ENCODE measurements at places on chromosomes 1 and 21. TPM values are rescaled to one million over a fixed set of nuclear protein-coding genes. Genes with fewer than 3 reads are reported as not detected.

DNA sequence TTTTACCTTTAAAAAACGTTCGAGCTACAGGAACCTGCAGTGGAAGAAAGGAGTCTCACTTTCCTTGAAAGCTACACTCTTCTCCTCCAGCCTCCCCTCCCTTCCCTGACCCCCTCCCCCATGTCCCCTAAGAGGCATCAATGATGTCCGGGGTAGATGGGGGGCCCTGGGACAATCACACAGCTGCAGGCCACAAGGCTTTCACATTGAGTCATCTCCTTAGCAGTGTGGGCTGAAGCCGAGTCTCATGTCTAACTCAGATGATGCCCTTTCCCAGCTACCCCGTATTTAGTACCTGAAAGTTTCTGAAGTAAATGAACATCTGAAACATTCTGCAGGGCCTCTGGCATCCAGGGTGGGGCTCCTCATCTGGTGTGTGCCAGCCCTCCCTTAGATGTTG lies 6.3 kb upstream of the GPR25 start:
- no peak for DNase-seq

GRCh38 chr1:182791281-182792179 lies 2.0 kb downstream of the NPL start:
- DNase-seq, result no peak

GRCh38 chr1:153344718-153345025 lies 4.0 kb downstream of the PGLYRP4 start:
- DNase-seq, result no peak

The ENAH gene
- total RNA-seq, result 46.1 TPM

GRCh38 chr1:76374086-76374485 lies 299.5 kb downstream of the ST6GALNAC3 start:
- no peak for DNase-seq

DNA sequence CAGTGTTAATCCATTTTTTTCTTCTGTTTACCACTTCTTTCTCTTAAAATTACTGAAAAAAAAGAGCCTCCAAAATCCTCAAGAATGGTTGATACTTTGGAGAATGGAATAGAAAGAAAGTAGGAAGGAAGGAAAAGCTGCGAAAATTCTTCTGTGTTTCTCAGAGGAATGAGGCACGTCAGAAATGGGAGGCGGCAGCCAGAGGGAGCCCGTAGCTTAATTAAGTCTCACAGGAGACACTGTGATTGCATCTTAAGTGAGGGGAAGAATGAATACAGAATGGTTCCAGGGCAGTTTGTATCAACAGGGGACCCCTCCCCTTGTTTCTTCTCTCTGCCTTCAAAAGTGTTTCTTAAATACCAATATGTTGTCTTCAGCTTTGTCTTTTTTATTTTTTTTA lies 1099.5 kb downstream of the PLA2G4A start:
- DNase-seq, result peak; percentile 33

DNA sequence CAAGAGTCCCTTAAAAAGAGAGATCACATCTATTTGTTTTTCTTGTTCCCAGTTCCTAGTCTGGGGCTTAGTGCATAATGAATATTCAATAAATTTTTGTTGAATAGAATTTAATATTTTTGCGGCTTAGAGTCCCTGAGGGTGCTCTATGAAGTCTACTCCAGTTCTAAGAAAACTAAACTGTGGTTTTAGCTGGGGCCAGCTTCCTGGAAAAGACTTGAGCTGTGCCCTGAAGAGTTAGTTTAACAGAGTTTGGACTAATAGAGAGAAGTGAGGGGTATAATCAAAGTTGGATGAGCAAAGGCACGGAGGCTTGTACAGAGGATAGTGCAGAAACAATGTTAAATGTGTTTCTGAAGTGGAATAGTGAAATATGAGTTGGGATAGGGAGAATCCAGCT lies 168.9 kb downstream of the FASLG start:
- no peak for DNase-seq

The IGSF9 gene
- 0.05 TPM for total RNA-seq

The WNT4 gene
- 0.29 TPM for total RNA-seq

DNA sequence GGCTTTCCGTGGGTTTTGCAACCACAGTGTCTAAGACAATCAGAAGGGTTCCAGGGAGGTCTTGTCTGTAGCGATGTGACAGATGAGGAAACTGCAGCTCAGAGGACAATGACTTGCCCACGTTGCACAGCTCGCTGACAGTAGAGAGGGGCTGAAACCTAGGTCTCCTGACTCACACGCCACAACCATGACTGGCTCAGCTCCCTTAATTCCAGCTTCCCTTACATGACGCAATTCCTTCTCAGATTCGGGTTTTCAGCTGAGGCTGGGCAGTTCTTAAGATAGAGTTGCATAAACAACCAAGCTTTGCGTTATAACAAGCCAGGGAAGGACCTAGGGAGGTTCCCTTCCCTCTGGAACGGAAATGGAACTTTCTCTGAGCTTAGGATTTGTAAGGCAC lies 36.3 kb downstream of the DHCR24 start:
- DNase-seq, result no peak

- DNase-seq, result no peak
Measured at GRCh38 chr1:219966071-219966349, 37.7 kb upstream of the SLC30A10 start.

GRCh38 chr1:21955501-21956281 lies 18.6 kb upstream of the HSPG2 start:
- no peak for DNase-seq

The EDARADD gene
- not detected for total RNA-seq

The ERVH48-1 gene
- not detected for total RNA-seq

GRCh38 chr1:206721454-206721853 lies 36.7 kb downstream of the MAPKAPK2 start:
- no peak for DNase-seq

DNA sequence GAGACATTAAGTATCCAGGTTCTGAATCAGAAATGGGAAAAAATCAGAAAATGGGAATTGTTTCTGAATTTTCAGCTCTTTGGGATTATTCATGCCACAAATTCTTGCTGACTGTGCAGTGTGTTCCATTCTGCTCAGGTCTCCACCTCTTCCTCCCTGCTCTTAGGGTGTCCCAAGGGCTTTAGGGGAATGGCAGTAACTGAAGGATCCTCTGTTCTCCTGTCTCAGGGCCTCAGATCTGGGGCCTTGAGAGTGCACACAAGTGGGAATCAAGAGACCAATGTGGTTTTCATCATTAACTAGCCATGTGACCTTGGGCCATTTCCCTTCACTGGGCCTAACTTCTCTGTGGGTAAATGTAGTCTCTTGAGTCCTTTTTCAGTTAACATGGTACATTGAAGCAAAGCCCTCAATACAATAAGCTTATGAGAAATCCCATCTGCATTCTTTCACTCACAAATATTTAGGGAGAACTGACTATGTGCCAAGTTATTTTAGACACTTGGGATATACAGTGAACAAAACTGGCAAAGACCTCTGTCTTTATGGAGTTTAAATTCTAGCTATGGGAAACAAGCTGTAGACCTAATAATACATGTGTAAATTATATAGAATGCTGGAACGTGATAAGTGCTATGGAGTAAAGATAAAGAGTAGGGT lies 75.7 kb upstream of the SPATA6 start:
- DNase-seq, result no peak

- peak; percentile 81 for DNase-seq
Measured at GRCh38 chr1:8120693-8121260, 94.7 kb upstream of the ERRFI1 start.

The GABPA gene
- 16.1 TPM for total RNA-seq

The HLX gene
- total RNA-seq, result 30.4 TPM

DNA sequence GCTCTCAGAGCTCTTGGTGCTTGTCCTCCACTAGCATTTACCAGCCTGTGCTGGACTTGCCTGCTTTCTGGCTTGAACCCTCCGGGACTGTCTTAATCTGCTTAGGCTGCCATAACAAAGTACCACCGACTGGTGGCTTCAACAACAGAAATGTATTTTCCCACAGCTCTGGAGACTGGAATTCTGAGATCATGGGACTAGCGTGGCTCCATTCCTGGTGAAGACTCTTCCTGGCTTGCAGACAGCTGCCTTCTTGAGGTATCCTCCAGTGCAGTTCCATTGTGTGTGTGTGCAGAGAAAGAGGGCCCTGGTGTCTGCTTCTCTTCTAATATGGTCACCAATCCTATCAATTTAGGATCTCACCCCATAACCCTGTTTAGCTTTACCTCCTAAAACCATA lies 22.0 kb upstream of the RCAN1 start:
- no peak for DNase-seq

The C1orf87 gene
- not detected for total RNA-seq

DNA sequence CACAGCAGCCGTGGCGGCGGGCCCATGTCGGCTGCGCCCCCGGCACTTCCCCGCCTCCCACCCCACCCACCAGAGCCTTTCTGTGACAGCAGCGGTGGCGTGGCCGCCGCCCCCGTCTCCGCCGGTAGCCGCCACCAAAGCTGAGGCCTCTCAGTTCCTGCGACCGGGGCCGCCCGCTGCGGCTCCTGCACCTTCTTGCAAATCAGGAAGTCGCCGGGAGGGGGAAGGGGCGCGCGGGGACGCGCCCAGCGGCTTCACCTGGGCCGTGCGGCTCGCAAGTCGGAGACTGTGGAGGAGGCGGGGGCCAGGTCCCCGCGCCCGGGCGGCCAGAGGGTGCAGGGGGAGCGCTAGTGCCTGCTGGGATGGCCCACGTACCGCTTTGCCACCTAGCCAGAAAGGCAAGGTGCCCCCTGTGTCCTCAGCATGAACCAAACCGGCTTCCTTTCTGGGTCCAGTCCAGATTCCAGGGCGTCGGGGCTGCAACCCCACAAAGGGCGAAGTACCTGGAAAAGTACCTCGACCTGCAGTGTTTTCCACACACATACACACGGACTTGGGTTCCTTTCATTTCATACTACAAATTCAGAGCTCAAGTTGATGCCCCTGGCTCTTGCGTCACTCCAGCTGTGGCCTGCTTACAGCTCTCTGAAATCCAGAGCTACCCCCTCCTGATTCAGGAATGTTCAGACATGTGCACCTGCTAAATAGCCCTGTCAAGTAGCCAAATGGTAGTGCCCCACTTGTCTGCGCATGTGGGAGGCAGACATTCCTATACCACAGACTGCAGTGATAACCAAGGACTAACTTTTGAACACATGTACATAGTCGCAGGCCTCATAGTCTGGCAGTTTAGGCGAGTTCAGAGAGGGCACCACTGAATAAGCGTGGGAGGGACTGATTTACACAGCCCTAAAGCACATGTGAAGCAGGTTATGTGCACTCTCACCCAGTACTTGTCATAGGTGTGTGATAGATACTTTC lies at the start of gene DENND1B:
TSS of gene DENND1B (minus strand) at position 199 of the 981 bp plus-strand sequence. CDS start 325 bp downstream, outside the sequence.
- no peak for DNase-seq

The RXFP4 gene
- not detected for total RNA-seq

The GBP6 gene
- total RNA-seq, result not detected

DNA sequence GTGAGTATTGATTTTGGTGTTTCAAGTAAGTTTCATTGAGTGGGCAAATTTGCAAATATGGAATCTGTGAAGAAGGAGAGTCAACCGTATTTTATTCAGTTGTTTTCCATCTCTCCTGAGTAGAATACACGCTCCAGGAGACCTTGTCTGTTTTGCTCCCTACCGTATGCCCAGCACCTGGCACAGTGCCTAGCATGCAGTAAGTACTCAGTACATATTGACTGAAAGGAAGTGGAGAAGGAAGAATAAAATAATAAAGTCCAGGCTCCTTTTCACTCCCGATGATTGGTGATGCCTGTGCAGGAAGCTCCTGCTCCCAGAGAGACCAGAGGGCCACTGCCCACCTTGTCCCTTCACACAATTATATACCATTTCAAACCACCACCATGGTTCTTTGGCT lies 59.4 kb upstream of the NEK2 start:
- no peak for DNase-seq

The TSEN15 gene
- total RNA-seq, result 22.6 TPM

GRCh38 chr1:150661156-150661555 lies 31.7 kb upstream of the ENSA start:
- no peak for DNase-seq

DNA sequence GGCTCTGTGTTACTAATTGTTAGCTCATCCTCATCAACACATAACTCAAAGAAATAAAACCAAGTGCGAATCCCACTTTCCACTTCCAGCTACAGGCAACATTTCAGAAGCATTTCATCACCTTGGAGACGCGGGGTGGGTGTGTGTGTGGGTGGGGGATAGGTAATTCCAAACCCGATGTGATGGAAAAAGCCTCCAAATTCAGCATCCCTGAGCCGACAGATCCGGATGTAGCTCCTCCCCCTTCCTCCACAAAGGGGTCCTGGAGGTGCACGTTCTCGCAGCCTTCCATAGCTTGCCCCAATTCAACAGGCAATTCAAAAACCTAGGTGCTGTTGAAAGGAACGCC lies 486 bp downstream of the HSPA13 start:
- DNase-seq, result no peak

GRCh38 chr1:214698559-214698958 lies 95.6 kb downstream of the CENPF start:
- DNase-seq, result no peak

The NT5C1A gene
- not detected for total RNA-seq

DNA sequence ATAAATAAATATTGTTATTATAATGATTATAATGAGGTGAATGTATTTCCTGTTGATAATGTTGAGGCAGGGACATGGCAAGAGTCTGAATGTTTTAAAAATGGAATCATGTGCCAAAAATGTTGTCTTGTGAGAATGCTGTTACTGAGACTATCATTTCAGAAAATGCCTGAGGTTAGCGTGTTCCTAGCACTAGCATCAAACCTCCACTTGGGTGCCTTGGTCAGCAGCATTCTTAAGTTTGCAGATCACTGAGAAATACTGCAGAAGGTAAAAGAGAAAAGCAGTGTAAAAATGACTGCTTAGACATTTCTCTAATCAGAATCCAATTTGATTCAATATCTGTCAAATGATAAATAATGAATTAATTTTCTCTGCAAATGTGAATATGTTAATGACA lies 50.8 kb downstream of the OLFM3 start:
- no peak for DNase-seq

- no peak for DNase-seq
Measured at GRCh38 chr1:67479146-67479891, 49.1 kb upstream of the SERBP1 start.

The HENMT1 gene
- 3.0 TPM for total RNA-seq

GRCh38 chr21:26637201-26637745 lies 64.2 kb upstream of the CYYR1 start:
- DNase-seq, result no peak

The PERM1 gene
- total RNA-seq, result not detected

- no peak for DNase-seq
Measured at GRCh38 chr1:33319186-33319948, 1.5 kb downstream of the A3GALT2 start.

All from glomerular endothelial cell (primary cell).